ENCODE measurements at places on chromosomes 2 and 18.

DNA sequence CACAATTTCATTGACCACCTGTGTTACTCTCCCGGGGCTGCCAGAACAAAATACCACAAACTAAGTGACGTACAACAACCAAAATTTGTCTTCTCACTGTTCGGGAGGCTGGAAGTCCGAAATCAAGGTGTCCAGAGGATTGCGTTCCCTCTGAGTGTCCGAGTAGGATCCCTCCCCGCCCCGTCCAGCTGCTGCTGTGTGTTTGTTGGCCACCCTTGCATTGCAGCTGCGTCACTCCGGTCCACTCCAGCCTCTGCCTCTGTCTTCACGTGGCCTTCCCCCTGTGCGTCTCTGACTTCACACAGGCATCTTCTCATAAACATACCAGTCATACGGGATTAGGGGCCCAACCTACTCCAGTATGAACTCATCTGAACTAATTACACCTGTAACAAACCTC is 251.8 kb upstream of the SMIM21 start:
- no peak for DNase-seq

GRCh38 chr2:151771599-151772358 is 37.5 kb upstream of the NEB start:
- peak; percentile 82 for DNase-seq

DNA sequence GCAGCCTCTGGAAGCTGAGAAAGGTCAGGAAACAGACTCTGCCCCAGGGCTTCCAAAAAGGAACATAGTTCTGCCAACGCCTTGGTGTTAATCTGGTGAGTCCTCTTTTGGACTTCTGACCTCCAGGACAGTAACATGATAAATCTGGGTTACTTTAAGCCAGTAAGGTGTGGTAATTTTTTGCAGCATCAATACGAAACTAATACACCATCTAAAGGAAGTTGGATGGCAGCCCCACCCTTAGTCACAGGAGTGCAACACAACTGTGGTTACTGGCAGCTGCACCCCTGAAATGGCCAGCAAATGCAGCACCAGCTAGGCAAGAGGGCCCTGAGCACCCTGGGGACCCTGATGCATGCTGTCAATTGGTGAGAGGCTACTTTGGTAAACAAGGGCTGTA is 25.8 kb downstream of the CREG2 start:
- DNase-seq = peak; percentile 24

DNA sequence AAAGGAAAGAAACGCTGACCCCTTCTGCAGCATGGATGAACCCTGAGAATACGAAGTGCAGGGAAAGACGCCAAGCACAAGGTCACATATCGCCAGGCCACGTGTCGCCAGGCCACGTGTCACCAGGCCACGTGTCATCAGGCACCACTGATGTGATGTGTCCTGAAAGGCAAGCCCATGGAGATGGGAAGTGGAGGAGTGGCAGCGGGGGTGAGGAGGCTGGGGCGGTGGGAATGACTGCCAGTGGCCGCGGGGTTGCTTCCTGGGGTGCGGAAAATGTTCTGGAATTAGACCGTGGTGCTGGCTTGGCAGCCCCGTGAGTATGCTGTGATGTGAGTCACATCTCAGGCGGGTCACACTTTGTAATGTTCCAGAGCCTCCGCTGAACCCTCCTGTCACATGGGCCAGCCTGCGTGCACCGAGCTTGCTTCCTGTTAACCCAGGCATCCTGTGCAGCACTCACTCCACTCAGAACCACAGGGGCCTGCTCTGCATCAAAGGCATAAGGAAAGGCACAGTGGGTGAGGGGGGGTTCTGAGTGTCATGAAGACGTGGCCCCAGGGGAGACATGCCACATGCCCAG is 39.0 kb downstream of the SLC66A2 start:
- DNase-seq = no peak

DNA sequence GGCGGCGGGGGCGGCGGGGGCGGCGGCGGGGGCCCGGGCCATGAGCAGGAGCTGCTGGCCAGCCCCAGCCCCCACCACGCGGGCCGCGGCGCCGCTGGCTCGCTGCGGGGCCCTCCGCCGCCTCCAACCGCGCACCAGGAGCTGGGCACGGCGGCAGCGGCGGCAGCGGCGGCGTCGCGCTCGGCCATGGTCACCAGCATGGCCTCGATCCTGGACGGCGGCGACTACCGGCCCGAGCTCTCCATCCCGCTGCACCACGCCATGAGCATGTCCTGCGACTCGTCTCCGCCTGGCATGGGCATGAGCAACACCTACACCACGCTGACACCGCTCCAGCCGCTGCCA is 644 bp downstream of the ONECUT2 start:
- no peak for DNase-seq

- DNase-seq = no peak
These were observed 120.3 kb upstream of the UXS1 start for GRCh38 chr2:106314444-106314843.

GRCh38 chr2:131156452-131157149 is 51.5 kb downstream of the PLEKHB2 start:
- DNase-seq = no peak

DNA sequence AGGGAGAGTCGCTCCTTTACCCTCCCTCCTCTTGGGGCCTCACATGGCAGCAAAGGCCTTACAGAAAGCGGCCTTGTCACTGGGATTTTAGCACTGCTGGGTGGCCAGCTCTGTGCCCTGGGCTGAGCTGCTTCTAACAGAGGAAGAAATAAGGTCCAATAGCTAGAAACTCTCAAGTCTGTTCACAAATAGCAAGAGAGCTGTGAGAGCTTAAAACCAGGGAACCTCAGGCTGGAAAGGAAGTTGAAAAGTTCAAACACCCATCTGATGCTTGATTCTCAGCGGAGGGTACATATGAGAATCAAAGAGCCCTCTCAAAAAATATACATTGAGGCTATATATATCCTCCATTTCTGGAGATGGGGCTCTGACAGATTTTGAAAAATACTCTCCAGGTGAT is 54.7 kb downstream of the ST6GAL2 start:
- no peak for DNase-seq

- DNase-seq = no peak
These were observed 4.4 kb downstream of the NEB start for GRCh38 chr2:151729837-151730236.

GRCh38 chr18:46429649-46430224 is 227.3 kb downstream of the LOXHD1 start:
- DNase-seq = no peak

DNA sequence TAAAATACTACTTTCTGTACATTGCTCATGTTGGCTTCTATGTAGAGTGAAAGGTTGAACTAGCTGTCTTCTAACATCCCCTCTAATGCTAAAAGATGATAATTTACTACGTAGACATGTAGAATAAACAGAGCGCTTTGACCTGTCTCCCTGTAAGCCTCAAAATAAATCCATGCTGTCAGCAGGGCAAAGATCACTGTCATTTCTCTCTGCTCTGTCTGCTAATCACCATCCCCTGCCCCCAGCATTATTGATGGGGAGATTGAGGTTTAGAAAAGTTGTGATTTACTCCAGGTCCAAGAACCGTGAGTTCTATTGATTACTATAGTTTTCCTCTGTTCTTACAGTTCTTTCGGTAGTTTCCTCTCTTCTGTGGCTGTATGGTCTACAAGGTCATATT is 39.0 kb upstream of the GRHL1 start:
- no peak for DNase-seq

DNA sequence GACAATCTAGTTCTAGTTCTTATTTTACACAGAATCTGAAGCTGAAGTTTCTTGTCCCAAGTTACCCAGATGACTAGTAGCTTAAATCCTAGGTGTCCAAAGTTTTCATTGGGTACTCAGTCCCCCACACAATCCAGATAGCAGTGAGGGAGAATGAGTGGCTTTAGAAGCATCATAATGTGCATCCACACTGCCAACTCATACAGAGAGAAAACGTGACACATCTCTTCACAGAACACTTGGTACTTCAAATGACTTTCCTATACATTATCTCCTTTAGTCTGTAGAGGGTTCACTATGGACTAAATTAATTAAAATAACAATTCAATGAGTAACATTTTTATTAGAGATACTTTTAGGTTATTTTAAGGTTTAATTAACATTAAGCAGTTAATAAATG is 45.2 kb downstream of the STRADB start:
- DNase-seq = no peak

GRCh38 chr2:168054657-168055056 is 192.7 kb downstream of the STK39 start:
- DNase-seq = no peak

DNA sequence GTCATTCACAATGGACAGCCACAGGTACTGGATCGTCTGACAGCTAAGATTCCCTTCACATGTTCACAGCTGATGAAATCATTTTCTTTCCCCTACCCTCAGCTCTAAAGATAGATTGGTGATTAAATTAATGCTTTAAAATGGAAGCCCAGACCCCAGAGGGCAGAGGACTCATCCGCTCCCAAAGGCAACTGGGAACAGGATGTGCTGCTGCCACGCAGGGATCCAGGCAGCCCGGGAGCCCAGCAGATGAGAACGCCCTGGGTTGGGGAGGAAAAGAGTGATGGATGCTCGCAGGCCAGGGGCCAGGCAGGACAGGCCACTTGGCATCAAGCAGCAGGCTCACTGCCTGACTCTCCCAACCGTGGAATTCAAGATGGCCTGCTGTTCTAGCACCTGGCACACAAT is 41.3 kb downstream of the HDHD2 start:
- DNase-seq = no peak

DNA sequence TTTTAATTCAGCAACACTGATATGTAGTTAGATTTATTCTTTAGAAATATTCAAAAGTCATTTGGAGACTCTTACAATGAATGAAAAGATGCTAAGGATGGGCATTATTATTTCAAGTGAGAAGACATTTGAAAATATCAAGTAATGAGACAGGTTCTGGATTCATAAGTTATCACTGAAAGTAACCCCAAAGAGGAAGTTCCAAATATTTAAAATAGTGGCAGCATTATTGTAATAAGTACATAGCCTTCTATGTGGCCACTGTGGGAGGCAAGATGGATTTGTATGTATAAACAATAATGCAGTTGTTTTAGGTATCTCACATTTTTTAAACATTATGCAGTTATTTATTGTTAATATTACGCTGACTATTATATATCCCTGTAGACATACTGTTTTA is 29.7 kb downstream of the ZC3H6 start:
- no peak for DNase-seq

- no peak for DNase-seq
These were observed 35.7 kb downstream of the STK39 start for GRCh38 chr2:168211664-168212163.

DNA sequence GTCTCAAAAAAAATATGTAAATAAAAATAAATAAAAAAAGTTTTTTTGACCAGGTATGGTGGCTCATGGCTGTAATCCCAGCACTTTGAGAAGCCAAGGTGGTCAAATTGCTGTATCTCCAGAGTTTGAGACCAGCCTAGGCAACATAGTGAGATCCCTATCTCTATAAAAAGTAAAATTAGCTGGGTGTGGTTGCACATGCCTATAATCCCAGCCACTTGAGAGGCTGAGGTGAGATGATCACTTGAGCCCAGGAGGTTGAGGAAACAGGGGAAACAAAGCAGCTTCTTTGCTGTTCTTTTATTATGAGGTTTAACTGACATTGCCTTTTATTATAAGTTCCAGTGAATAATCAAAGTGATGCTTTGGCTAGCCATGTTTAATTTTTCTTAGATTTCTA is 25.0 kb downstream of the ACTR2 start:
- no peak for DNase-seq

DNA sequence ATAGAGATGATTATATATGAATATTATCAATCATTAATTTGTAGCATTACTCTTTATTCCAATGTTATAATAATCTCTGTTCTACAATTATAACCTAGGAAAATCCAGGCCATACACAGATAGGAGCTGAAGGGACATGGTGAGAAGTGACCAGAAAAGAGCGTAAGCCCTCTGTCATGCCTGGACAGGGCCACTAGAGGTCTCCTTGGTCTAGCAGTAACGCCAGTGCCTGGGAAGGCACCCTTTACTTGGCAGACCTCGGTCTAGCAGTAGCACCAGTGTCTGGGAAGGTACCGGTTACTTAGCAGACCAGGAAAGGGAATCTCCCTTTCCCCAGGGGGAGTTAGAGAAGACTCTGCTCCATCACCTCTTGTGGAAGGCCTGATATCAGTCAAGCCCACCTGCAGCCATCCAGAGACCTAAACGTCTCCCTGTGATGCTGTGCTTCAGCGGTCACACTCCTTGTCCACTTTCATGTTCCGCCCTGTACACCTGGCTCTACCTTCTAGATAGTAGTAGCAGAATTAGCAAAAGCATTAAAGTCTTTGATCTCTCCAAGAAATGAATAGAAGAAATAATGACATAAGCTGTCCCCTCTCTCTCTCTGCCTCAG is 447.5 kb upstream of the FSIP2 start:
- peak; percentile 5 for DNase-seq

DNA sequence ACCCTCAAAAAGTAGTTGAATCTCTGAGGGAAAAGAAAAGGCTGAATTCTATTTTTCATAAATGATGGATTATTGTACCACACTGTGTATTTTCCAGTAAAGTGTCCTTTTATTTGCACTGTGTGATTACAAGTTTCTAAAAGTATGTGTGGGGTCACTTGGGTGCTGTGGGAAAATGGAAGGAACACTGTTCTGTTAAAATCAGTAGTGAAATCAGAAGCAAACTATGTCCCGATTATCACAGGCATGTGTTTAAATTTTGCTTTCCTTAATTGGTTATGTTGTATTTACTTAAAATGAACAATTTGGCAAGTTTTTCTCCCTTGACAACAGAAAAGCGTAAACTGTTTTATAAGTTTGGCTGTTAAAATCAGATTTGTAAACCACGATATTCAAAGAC is 353.1 kb downstream of the ARHGAP15 start:
- DNase-seq = no peak

- DNase-seq = no peak
These were observed 429.2 kb downstream of the TDRD15 start for GRCh38 chr2:21552981-21553380.

DNA sequence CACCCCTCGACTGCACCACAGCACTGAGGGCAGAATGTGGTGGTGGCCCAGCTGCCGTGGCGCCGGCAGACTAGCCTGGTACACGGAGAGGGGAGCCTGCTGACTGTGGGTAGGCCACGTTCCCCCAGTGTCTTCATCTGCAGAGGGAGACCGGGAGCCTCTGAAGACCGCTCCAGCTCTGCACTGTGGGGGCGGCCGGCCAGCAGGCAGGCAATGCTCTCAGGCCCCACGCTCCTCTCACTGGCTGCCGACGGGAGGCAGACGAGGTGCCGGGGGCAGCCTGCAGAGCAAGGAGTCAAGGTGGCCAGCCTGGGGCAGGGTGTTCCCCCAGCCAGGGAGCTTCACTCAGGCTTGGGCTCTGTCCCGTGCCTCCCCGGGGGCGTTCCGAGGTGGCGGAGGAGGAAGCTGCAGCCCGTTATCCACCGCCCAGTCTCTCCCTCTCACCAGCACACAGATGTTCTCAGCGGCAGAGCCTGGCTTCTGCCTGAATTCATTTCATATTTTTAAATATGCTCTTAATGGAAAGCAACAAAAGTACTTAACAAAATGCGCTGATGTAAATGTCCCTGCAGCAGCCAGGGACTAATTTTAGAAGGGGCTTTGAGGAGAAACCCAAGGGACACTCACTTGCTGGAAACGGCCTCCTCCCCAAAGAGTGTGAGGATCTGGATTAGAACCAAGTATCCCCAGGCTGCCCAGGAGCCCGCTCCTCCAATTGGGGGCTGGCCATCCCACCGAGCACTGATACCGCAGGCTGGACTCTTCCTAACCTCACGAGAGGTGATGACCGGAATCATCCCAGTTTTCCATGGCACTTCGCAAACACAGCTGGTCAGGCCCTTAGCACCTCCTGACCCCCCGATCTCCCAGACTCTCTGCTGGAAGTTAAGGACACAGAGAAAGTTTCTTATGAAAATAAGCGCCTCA is 87.8 kb downstream of the HDAC4 start:
- no peak for DNase-seq
